ENCODE measurements at places on chromosomes 7 and 10. TPM values are rescaled to one million over a fixed set of nuclear protein-coding genes. Genes with fewer than 3 reads are reported as not detected.

- DNase-seq, result peak; percentile 69
Measured at GRCh38 chr7:98879198-98879978, 1.1 kb downstream of the TRRAP start.

DNA sequence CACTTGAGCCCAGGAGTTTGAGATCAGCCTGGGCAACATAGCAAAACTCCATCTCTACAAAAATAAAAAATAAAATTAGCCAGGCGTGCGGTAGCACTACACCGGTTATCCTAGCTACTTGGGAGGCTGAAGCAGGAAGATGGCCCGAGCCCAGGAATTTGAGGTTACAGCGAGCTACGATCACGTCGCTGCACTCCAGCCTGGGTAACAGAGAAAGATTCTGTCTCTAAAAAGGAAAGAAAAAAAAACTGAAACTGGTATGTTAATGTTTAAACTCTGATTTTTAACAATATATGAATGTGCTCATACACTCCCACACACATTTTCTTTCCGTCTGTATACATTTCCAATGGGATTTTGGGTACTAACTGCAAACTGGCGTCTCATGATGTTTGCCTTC, 140.6 kb upstream of the KMT2E start:
- no peak for DNase-seq

GRCh38 chr7:52260046-52260665, 775.3 kb upstream of the POM121L12 start:
- no peak for DNase-seq

DNA sequence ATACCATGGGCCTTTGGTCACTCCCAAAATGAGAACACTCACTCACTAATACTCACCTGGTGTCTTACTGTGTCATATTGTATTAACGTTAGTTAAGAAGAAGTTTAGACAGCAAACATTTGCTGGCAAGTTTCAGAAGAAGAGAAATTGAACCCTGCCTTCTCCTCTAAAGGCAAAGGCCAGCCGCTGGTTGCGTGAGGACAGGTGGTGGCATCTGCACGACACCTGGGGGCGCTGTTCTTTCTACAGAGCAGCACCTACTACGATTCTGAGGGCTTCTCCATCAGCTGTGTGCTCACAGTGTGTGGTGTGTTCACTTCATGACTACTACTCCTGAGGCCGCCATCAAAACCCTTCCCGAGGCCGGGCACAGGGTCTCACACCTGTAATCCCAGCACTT, 17.9 kb upstream of the CLEC2L start:
- DNase-seq, result no peak

The CFAP43 gene
- total RNA-seq, result not detected

GRCh38 chr10:104445359-104445758, 91.7 kb downstream of the CFAP58 start:
- DNase-seq, result no peak

DNA sequence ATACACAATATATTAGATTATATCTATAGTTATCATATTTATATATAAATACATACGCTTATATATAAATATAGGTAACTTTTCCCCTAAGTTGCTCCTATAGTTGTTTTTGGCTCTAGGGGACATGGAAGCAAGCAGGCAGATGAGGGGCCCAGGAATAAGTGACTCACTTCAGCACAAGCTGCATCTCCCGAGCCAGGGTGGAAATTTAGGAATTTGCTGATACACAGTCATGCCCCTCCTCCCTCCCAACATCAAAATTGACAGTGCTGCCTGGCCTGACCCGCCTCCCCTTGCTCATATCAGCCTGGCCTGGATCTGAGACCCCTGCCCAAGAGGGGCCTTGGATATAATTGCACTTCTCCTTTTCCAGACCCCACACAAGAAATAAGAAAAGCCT, 33.8 kb downstream of the MKI67 start:
- no peak for DNase-seq

The SPDYE16 gene
- total RNA-seq, result 0.12 TPM

DNA sequence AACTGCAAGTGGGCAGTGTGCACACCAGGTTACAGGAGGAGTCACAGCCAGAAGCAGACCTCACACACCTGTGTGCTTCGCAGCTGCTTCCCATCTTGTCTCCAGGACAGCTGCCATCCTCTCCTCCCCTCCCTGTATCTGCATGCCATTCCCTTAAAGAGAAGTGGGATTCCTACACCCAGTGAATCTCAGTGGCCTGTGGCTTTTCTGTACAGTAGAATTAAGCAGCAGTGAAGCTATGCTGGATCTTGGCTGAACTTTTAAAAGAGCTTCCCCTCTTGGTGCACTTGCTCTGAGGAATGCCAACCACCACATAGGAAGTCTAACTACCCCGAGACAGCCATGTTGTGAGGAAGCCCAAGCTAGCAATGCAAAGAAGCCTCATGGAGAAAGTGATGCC, 236.5 kb upstream of the ZMIZ1 start:
- DNase-seq, result no peak

DNA sequence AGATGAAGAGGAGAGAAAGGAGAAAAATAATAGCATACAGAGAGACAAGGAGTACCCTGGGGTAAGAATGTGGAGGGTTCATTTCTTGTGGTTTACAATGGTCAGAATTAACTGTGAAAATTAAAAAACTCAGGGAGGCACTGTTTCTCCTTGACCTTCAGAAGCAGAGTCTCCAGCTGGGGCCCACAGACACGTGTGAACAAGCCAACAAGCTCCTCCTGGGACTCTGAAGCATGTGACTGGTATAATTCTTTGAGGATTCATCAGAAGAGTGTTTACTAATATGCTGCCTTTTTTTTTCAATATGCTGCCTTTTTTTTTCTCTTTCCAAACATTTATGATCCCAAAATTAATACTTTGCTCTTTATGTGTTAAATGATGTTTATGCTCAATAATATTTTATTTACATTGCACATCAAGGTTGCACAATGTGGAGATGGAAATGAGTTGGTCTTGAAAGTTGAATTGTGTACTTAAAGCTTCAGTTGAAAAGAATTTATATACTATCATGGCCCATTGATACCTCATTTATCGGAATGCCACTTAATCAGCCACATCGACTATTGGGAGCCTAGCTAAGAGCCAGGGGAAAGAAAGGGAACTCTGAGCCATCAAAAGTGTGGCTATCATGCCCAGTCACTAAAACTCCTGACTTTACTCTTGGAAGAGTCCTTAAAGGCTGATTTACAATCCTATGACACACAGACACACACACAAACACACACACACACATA, 134.7 kb upstream of the RHOBTB1 start:
- DNase-seq, result no peak

- no peak for DNase-seq
Measured at GRCh38 chr10:29957907-29958331, 101.5 kb downstream of the JCAD start.

GRCh38 chr7:14424675-14425074, 435.2 kb upstream of the ETV1 start:
- no peak for DNase-seq

The SLC29A4 gene
- total RNA-seq, result 1.6 TPM

DNA sequence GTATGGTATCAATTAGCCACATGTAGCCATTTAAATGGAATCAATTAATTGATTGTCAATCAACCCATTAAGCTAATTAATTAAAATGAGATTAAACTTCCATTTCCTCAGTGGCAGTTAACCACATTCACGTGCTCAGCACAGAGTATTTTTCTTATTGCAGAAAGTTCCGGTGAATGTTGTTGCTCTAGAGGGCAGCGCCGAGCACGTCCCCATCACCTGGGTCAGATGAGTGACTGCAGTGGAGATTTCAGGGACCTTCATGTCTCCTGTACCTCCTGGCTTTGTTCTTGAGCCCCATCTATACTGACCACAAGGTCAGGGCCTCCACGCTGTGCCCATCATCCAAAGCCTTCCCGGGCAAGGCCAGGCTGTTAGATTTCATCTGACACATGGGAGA, 168.8 kb upstream of the MKI67 start:
- no peak for DNase-seq

- DNase-seq, result no peak
Measured at GRCh38 chr7:44131173-44132029, 8.1 kb upstream of the POLD2 start.

- no peak for DNase-seq
Measured at GRCh38 chr10:45602836-45603235, 69.7 kb downstream of the ZFAND4 start.

DNA sequence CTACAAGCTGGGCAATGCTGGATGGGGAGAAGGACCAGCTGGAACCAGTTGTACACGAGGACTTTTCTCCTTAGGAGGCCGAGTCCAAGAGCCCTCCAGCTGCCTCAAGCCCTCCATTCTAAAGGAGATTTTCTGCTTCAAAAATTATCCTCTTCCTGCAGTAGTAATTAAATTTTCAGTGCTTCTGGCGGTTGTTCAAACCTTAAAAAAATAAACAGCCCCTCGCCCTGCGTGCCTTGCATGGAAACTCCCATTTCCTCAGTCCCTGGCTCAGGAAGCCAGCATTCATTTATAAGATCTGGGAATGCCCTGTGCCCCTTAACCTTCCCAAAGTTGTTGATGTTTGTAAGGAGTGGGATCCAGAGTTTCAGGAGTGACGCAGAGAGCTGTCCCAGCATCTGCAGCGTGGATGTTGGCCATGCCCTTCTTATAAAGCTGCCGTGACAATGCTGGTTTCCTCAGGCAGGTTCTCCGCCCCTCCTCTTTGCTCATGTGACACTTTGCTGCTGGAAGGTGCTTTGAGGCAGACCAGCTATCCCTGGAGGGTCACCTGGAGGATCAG, 24.0 kb upstream of the ACTR3B start:
- DNase-seq, result no peak

GRCh38 chr7:137305901-137306621, 37.5 kb downstream of the PTN start:
- DNase-seq, result no peak

DNA sequence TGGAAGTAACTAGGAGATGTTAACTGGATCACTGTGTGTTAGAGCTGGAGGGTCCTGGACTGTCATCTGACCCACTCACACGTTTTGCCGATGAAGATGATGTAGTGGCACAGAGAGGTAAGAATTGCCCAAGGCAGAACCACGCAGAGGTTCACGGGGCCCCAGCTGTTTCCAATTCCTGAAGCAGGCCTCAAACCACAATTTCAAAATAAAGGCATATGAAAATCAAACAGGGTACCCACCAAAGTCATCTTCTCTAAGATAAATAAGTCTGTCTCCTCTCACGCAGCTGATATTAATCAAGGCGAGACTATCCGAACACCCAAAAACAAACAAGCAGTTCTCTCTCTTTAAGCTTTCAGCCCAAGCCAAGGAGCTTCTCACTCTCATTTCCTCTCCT, 113.3 kb upstream of the JCAD start:
- no peak for DNase-seq

DNA sequence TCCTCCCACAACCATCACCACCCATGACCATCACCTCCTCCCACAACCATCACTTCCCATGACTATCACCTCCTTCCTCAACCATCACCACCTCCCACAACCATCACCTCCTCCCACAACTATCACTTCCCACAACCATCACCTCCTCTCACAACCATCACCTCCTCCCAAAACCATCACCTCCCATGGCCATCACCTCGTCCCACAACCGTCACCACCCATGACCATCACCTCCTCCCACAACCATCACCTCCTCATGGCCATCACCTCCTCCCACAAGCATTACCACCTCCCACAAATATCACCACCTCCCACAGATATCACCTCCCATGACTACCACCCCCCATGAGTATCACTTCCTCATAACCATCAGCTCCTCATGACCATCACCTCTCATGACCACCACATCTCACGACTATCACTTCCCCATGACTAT, 52.2 kb downstream of the PDGFA start:
- no peak for DNase-seq

The PRSS1 gene
- total RNA-seq, result not detected

- no peak for DNase-seq
Measured at GRCh38 chr7:147818317-147818716, 772.2 kb upstream of the C7orf33 start.

DNA sequence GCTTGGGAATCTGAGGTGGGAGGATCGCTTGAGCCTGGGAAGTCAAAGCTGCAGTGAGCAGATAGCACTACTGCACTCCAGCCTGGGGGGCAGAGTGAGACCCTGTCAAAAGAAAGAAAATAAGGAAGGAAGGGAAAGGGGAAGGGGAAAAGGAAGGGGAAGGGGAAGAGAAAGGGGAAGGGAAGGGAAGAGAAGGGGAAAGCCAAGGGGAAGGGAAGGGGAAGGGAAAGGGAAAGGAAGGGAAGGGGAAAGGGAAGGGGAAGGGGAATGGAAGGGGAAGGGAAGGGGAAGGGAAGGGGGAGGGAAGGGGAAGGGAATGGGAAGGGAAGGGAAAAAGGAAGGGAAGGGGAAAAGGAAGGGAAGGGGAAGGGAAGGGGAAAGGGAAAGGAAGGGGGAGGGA, 41.5 kb downstream of the ARHGAP19 start:
- no peak for DNase-seq

DNA sequence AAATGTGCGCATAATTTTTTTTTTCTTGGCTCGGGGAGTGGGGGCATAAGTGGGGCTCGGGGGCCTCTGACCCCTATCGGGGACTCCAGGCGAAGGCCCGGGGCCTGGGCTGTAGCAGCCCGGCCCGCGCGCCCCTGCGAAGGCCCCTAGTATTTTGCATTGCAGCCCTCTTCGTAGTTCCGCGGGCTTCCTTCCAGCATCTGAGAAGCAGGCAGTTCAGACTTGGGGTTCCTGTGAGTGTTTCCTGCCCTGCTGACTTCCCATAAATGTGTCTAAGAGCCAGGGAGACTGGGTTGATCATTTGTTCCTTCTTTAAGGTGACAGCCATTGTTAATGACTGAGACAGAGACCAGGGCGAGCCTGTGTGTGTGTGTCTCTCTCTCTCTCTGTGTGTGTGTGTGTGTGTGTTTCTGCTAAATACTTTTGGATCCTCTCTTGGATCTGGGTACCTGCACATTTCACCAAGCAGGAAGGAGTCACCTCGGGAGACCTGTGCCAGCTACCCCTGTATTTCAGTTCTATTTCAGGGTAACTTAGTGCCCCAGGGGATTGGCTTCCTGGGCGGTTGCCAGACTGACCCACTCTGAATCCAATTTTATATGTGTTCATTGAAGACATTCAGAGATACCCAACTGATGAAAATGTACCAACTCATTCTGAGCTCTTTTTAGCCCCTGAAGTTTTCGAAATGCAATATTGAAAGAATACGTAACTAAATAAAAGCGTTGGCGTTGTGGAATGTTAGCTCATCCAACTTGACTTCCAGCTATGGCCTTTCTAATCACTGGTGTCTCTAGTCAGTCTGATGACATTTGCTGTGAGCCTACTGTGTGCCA, 805 bp downstream of the MSRB2 start:
- DNase-seq, result peak; percentile 32

GRCh38 chr7:115658223-115658622, 372.3 kb downstream of the TFEC start:
- no peak for DNase-seq

DNA sequence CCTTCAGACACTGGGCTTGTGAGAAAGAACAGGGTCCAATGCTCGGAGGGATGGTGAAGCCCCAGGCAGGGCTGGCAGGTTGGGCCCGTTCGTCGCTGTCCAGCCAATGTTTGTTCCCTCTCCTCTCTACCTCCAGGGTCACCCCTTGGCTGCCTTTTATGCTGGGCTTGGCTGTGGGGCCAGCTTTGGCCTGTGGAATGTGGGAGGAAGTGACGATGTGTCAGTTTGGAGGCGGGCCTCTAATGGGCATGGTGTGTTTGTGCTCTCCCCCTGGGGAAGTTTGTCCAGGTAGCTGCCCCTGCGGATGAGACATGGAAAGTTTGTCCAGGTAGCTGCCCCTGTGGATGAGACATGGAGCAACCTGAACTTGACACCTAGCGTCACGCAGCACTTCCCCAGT, 236.7 kb downstream of the GLRX3 start:
- DNase-seq, result no peak

- no peak for DNase-seq
Measured at GRCh38 chr10:69209787-69210484, 10.2 kb upstream of the HKDC1 start.

GRCh38 chr10:7696545-7696944, 6.6 kb upstream of the ITIH2 start:
- no peak for DNase-seq
